ENCODE measurements at places on chromosomes 13 and 19. TPM values are rescaled to one million over a fixed set of nuclear protein-coding genes. Genes with fewer than 3 reads are reported as not detected.

GRCh38 chr13:82165396-82166174 lies 1716.7 kb downstream of the SLITRK1 start:
- no peak for DNase-seq

DNA sequence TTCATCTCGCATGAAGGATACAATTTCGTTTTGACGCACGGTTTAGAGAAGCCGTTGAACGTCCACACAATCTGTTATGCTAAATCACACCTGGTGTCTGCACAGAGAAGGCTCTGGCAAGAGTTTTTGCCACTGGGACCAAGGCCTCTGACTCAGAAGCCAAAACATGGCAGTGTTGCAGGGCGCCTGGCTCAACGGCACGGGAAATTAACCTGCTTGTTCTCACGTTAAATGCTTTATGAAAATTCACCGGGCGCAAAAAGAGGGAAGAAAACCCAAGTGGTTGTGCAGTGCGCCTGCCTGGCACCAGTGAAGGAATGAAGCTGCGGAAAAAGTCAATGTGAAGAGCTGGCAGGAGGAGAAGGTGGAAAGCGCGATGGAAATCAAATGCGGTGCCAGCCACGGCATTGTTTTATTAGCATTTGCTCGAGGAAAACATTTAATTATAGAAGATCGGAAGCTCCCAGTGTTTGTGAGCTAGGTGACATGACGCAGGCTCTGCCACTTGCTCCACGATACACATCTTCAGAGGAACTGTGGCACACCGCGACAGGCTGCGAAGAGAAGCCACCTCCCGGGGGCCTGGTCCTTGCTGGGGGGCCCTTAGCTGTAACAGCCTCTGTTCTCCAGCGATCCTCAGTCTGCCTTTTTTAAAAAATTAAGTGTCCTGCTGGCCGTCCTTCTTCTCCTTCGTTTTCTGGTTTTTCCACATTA lies 126.2 kb downstream of the ZIC5 start:
- no peak for DNase-seq

GRCh38 chr19:1967087-1967608 lies 26.2 kb downstream of the CSNK1G2 start:
- no peak for DNase-seq

DNA sequence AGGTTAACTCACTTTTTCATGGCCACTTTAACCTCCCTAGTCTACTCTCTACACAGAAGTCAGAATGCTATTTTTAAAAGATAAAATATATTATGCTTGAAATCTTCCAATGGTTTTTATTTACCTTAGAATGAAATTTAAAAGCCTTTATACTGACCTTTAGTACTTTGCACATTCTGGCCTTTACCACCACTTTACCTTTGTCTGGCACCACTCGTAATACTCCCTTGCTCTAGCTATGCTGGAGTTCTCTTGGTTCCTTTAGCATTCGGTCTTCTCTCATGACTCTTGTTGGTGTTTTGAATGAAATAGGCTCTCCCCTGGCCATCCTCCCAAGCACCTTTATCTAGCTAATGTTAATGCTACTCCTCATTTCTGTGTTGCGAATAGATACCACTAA lies 310.8 kb downstream of the GPC5 start:
- DNase-seq: no peak

ZNF813 gene
- total RNA-seq: 2.9 TPM

FCHO1 gene
- 1.5 TPM for total RNA-seq

CEACAM16 gene
- total RNA-seq: not detected
